ENCODE measurements at places on chromosomes 11 and 22. TPM values are rescaled to one million over a fixed set of nuclear protein-coding genes. Genes with fewer than 3 reads are reported as not detected.

Gene SLC25A45
- polyA plus RNA-seq, result 7.2 TPM

Gene SOX6
- polyA plus RNA-seq, result 1.3 TPM

Gene IGSF9B
- 0.97 TPM for polyA plus RNA-seq

Gene NRIP3
- 0.16 TPM for polyA plus RNA-seq

Gene ASPHD2
- polyA plus RNA-seq, result 0.67 TPM

Gene UPK3A
- not detected for polyA plus RNA-seq

Gene OR51B2
- polyA plus RNA-seq, result not detected

Gene PPP6R3
- polyA plus RNA-seq, result 31.5 TPM

Gene NAV2
- polyA plus RNA-seq, result 5.1 TPM

Gene PDGFB
- 5.4 TPM for polyA plus RNA-seq

Gene CD3D
- polyA plus RNA-seq, result 1.2 TPM

Gene OR51V1
- not detected for polyA plus RNA-seq

Gene FZD4
- polyA plus RNA-seq, result 14.9 TPM

Gene CARD18
- polyA plus RNA-seq, result not detected

Gene RIMBP3B
- 0.08 TPM for polyA plus RNA-seq

Gene PGA4
- polyA plus RNA-seq, result 221 TPM

Gene TUBGCP6
- 30.9 TPM for polyA plus RNA-seq

Gene TSPAN32
- 1.9 TPM for polyA plus RNA-seq

Gene MMP1
- polyA plus RNA-seq, result 0.09 TPM

Gene TRIM48
- not detected for polyA plus RNA-seq

Gene RNF215
- 11.2 TPM for polyA plus RNA-seq

Gene MPPED2
- polyA plus RNA-seq, result 1.9 TPM

Gene SLC35C1
- 10.4 TPM for polyA plus RNA-seq

Gene TEX12
- polyA plus RNA-seq, result not detected

Gene PTGDR2
- not detected for polyA plus RNA-seq

Gene LAYN
- 13.4 TPM for polyA plus RNA-seq

Gene MS4A12
- not detected for polyA plus RNA-seq

Gene C11orf86
- 0.55 TPM for polyA plus RNA-seq

Gene CEND1
- polyA plus RNA-seq, result not detected
